ENCODE measurements at places on chromosomes 5 and 9. TPM values are rescaled to one million over a fixed set of nuclear protein-coding genes. Genes with fewer than 3 reads are reported as not detected.

The ESM1 gene
- not detected for polyA plus RNA-seq

The CTXN3 gene
- polyA plus RNA-seq, result not detected

The LECT2 gene
- polyA plus RNA-seq, result not detected

The HSPA9 gene
- polyA plus RNA-seq, result 153 TPM

The SLC23A1 gene
- polyA plus RNA-seq, result 0.19 TPM

The CNOT8 gene
- polyA plus RNA-seq, result 212 TPM

The ENTR1 gene
- 11.5 TPM for polyA plus RNA-seq

The ANKRD31 gene
- not detected for polyA plus RNA-seq

The PTGER4 gene
- polyA plus RNA-seq, result 70.3 TPM

The ANKRA2 gene
- polyA plus RNA-seq, result 23.0 TPM
